ENCODE measurements at places on chromosomes 11 and 22.
A peak's percentile ranks its signal among the peaks of the same experiment; 100 is the strongest.

DNA sequence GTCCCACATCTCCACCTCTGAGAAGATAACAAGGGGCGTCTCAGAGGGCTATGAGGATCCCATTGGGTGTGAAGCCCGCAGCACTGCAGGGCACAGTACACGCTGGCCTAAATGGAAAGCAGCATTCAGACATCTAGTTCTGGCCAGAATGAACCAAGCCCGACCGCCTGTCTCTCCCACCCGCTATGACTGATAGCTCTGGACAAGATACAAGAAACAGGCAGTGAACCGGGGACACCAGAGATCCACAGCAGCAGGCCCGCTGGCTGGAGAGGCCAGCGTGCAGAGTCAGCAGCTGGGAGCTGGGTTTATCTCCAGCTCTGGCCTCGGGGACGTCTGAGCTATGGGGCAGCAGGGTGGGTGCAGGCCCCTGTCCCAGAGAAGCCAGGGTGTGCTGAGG lies 9.6 kb downstream of the CERK start:
- DNase-seq = no peak

- DNase-seq = no peak
Observed at GRCh38 chr11:5257296-5257695, 2.7 kb upstream of the HBG2 start.

GRCh38 chr11:74225565-74225964 lies 54.5 kb downstream of the PPME1 start:
- no peak for DNase-seq

- DNase-seq = no peak
Observed at GRCh38 chr11:118095967-118096367, 9.2 kb upstream of the SMIM35 start.

DNA sequence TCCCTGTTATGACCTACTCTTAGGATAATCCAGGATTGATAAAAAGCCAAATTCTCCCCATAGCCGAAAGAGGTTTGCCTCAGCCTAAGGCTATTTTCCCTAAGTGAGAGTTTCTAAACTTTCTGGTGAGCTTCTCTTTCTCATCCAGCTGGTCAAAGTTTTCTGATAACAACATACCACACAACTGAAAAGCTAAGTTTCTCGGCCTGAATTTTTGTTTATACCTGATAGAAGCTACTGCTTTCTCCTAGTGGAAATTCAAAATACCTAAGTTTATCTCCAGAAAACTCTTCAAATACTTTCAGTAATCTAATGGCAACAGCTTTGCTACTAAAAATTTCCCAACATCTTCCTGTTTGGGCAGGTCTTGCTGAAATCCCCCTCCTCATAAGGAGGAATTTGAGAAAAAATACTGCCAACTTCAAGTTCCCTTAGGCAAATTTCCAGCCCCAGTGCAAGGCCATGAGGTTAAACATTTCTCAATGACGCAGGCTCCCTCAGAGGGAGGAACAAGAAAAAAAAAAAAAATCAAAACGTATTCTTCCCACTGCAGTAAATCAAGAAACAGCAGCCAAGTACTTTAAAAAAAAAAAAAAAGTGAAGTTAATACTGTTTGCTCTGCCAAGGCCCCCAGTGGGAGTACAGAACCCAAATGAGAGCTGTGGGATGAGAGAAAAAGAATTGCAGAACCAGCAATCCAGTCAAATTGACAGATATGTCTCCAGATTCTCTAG lies 127.0 kb downstream of the MRTFA start:
- no peak for DNase-seq

DNA sequence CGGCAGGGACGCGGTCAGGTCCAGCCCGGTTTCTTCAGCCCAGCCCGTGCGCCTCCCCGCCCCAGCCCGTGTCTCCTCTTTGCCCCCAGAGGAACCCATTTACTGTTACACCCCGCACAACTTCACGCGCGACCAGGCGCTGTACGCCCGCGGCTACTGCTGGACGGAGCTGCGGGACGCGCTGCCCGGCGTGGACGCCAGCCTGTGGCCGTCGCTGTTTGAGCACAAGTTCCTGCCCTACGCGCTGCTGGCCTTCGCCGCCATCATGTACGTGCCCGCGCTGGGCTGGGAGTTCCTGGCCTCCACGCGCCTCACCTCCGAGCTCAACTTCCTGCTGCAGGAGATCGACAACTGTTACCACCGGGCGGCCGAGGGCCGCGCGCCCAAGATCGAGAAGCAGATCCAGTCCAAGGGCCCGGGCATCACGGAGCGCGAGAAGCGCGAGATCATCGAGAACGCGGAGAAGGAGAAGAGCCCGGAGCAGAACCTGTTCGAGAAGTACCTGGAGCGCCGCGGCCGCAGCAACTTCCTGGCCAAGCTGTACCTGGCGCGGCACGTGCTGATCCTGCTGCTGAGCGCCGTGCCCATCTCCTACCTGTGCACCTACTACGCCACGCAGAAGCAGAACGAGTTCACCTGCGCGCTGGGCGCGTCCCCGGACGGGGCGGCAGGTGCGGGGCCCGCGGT lies 6.5 kb downstream of the PANX2 start:
- DNase-seq = no peak

DNA sequence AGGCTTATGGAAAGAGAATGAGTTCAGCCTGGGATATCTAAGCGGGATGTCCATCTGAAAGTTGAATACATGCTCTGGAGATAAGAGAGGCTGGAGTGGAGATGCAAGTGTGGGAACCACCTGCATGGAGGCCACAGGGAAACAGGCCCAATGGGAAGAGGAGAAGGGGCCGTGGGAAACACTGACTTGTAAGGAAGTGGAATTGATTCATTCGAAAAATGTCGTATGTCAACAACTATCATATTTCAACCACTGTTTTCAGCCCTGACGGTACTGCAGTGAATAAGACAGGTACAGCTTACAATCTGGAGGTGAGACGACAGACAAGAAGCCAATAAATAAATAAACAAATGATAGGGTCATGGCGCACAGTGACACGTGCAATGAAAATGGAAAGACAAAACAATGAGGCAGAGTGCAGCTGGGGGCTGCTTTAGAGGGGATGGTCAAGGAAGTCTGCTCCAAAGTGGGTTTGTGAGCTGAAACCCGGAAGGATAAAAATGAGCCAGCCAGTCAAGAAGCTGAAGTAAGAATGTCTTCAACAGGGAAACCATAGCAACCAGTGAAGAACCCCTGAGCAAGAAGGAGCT lies 35.9 kb downstream of the EFCAB6 start:
- no peak for DNase-seq

DNA sequence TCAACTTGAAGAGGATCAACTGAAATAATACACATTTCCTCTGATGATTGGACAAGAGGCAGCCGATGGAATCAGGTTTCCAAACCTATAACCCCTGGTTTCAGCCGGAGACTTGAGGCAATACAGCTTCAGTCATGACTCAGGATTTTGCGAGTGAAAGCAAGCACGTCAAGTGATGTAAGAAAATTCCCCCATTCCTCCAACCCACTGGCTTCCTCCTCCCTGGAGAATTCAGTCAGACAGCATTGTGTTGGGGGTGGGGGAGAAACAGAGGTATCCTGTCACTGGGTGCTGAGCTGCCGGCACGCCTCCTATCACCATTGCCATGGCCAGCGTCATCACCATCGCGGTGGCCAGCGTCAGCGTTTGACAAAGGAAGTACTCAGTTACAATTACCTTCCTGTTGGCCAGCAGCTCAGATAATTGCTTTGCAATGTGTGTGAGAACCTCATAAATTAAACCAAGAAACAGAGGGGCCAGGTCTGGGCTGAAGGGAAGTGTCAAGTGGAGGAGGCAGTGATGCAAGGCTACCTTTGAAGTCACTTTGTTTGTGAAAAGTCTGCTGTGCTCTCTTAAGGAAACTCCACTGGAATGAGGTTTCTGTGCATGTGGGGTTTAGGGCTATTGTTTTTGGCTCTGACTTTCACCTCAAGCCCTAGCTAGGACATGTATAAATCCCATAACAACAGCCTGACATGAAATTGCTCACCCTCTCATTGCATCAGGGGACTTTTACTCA lies 50.2 kb downstream of the LIF start:
- peak; percentile 14 for DNase-seq

GRCh38 chr11:129089279-129089678 lies 102.8 kb downstream of the ARHGAP32 start:
- no peak for DNase-seq

GRCh38 chr11:43579171-43579918 lies 101.2 kb upstream of the HSD17B12 start:
- DNase-seq = no peak

DNA sequence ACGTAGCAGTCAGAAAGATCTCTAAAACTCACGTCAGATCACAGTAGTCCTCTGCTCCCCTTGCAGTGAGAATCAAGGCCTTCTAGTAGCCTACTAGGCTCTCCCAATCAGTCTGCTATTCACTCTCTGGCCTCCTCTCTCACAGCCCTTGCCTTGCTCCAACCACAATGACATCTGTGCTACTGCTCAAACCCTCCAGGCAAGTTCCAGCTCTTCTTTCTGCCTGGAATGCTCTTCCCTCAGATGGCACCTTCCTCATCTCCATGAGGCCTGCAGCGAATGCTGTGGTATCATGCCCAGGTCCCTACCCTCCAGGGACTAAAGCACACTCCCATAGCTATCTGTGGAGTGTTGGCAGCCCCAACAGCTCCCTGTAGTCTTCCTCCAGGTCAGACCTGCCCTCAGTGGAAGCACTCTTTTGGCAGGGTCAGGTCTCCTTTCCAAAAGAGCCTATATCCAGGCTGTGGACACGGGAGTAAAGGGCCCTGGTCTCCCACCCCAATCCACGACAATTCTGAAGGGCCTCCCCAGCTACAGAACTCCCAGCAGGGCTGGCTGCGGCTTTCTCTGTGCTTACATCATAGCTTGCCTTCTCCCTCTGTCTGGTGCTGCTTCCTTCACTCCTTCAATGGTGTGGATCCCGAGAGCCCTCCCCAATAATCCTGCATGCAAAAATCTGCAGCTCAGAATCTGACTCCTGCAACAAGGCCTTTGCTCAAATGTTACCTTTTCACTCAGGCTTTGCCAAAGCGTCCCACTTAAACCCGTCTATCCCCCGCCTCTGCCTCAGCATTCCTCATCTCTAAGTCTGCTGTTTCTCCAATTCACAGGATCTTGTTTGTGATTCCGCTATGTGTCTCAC lies 8.9 kb downstream of the HIRA start:
- DNase-seq = no peak

DNA sequence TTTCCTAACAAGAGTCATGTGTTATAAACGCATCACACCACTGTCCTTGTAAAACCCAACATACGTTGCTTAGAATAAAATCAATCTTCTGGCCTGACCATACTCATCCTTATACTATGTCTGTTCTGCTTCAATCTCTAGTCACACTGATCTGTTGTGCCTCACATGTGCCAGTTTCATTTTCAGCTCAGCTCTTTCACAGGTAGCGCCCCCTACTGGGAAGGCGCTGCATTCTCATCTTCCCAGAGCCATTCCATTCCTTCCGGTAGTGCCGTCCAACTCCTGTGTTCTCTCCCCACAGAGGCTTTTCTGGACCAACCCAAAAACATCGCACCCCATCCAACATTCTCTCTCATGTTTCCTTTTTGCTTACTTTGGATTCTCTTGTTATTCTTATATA lies 22.2 kb downstream of the CASP5 start:
- DNase-seq = peak; percentile 25

GRCh38 chr11:26348776-26349175 lies 16.8 kb downstream of the ANO3 start:
- no peak for DNase-seq

DNA sequence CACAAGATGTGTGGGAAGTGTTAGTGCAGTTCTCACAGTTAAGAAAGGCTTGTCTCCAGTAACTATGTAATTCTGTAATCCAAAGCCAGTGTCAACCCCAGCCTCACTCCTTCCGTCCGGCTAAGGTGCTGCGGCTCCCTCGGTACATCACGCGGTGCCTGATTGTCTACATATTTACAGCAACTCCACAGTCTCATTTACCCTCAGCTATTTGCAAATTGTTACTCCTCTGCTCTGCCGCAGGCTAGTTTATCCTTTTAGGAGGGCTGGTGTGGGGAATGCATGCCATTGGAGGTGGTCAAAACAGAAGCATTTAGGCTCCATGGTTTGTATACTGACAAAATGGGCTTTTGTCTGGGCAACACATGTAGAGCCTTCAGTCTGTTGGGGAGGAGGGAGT lies 358.3 kb downstream of the METTL15 start:
- no peak for DNase-seq

GRCh38 chr11:450809-451451 lies 851 bp downstream of the PTDSS2 start:
- DNase-seq = peak; percentile 63

- DNase-seq = no peak
Observed at GRCh38 chr11:18748766-18749365, 22.9 kb upstream of the IGSF22 start.

- DNase-seq = no peak
Observed at GRCh38 chr11:129440028-129440713, 64.5 kb downstream of the BARX2 start.

- peak; percentile 21 for DNase-seq
Observed at GRCh38 chr11:6746086-6746618, 25.6 kb downstream of the OR2AG2 start.

- DNase-seq = no peak
Observed at GRCh38 chr11:45105984-45106375, 40.5 kb upstream of the PRDM11 start.

- DNase-seq = no peak
Observed at GRCh38 chr11:88680806-88681205, 343.3 kb upstream of the CTSC start.

GRCh38 chr22:38352436-38352835 lies 35.2 kb upstream of the CSNK1E start:
- no peak for DNase-seq

DNA sequence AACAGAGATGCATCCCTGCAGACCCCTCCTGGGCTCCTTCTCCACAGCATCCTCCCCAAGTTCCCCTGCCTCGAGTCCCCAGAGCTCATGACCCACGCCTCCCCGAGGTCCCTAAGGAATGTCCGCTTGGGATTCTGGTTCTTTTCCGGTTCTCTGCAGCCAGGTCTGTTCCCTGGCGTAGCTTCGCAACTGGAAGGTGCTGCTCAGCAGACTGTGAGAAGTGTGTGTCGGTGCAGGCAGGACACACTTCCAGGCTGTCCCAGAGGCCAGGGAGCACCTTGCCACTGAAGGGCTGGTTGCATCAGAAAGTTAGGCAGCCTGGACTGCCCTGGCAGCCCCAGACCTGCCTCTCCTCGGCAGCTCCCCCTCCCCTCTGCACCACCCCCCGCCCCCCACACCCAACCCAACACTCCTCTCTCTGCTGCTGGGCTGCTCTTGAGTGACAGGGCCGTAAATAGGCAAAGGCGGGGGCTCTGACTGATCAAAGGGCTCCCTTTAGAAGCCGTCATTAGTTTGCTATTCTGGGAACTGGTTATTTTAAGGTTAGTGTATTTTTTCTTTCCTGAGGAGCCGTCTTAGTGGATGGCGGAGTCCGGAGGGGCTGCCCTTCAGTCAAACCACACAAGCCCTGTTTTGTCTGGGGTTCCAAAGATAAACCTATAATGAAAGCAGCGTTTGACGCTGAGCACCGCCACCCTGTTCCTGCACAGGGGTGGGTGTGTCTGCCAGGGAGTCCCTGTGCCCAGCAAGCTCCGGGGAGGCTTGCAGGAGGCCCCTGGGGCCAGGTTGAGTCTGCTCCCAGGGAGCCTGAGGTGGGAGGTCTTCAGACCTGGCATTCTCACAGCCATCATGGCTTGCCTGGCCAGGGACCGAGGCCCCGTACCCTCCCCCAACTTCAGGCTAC lies 88.6 kb upstream of the KCNQ1OT1 start:
- DNase-seq = no peak
